ENCODE measurements at places on chromosomes 16 and 17. TPM values are rescaled to one million over a fixed set of nuclear protein-coding genes. Genes with fewer than 3 reads are reported as not detected.

ERBB2 gene
- 123 TPM for total RNA-seq

EFNB3 gene
- 11.4 TPM for total RNA-seq

TMEM238L gene
- not detected for total RNA-seq

SGCA gene
- total RNA-seq: not detected

DNA sequence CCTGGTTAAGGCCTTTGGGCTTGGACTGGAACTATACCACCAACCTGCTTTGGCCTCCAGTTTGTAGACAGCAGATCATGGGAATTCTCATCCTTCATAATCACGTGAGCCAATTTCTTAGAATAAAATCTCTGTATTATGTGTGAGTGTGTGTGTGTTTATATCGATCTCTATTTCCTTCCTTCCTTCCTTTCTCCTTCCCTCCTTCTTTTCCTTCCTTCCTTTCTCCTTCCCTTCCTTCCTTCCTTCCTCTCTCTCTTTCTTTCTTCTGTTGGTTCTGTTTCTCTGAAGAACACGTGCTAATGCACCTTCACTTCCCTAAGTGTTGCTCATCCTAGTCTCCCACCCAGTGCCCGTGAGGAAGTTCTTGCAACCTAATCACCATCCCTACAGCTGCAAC is 35.5 kb upstream of the PHB1 start:
- no peak for DNase-seq
- H3K4me3 ChIP-seq: no peak overlapping the region
- no peak overlapping the region for H3K27ac ChIP-seq
- H3K36me3 ChIP-seq: no peaks in the 10 kb centered on the region
- H3K27me3 ChIP-seq: peaks cover 8% of the 10 kb centered on the region

GRCh38 chr17:38447502-38448085 is 19.3 kb downstream of the ARHGAP23 start:
- H3K4me3 ChIP-seq: no peak overlapping the region
- peaks cover 10% of the 10 kb centered on the region for H3K27me3 ChIP-seq
- DNase-seq: no peak
- H3K27ac ChIP-seq: no peak overlapping the region
- peaks cover 41% of the 10 kb centered on the region for H3K4me1 ChIP-seq
- H3K36me3 ChIP-seq: peaks cover 4% of the 10 kb centered on the region
